ENCODE measurements at places on chromosomes 12 and 14. TPM values are rescaled to one million over a fixed set of nuclear protein-coding genes. Genes with fewer than 3 reads are reported as not detected.

DNA sequence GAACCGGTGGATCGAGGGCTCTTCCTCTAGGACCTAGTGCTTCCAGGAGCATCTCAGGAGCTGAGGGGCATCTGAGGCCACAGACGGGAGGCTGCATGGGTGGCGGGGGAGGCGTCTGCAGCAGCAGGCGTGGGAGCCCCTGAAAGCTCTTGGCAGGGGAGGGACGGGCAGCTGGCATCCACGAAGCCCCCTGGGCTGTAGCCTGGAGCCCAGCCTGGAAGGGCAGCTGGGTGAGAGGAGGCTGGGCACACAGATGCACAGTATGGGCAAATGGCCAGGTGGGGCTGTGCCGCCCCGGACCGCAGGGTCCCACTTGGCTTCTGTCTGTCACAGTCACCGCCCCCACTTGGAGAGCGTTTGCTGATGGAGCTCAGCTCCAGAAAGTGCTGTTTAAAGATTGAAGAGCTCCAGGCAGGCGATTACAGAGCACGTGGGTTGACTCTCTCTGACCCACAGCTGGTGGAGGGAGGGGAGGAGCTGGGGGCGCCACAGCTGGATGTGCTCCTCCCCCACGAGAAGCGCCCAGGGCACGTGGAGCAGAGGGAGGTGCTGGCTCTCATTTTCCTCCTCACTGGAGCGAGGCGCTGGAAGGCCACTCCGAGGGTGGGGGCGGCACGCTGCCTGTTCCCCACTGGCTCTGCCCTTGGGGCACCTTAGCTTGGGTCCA lies 155.0 kb upstream of the C14orf180 start:
- no peak for DNase-seq

The DACT1 gene
- total RNA-seq, result 3.4 TPM

- DNase-seq, result no peak
These were observed 5.2 kb upstream of the SSH1 start for GRCh38 chr12:108862588-108862959.

GRCh38 chr14:70027785-70028428 lies 148.7 kb downstream of the SMOC1 start:
- DNase-seq, result peak; percentile 63

DNA sequence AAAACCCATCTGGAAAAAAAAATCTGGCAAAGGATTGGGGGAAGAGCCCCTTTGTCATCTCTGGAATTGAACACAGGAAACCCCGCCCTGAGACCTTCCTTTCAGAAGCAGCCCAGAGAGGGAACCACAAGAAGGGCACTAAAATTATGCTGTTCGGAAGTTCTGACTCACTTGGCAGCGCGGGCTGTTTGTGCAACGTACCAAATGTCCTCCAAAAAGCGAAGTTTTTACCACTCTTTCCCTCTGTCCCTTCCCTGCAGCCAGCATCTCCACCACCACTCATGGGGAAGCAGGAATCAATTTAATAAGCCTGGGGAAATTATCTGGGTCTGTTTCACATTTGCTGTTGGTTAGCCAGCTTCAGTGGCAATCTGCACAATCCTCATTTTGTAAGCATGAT lies 3.2 kb upstream of the SYNE3 start:
- DNase-seq, result peak; percentile 78
